ENCODE measurements at places on chromosomes 2 and 18.

- no peak for DNase-seq
Observed at GRCh38 chr2:178531168-178531567, 50.9 kb downstream of the PLEKHA3 start.

GRCh38 chr18:52670896-52671295 is 330.9 kb downstream of the DCC start:
- peak; percentile 2 for DNase-seq

- DNase-seq = peak; percentile 22
Observed at GRCh38 chr2:11248-11941, 34.9 kb downstream of the FAM110C start.

GRCh38 chr18:71989616-71990015 is 554.5 kb downstream of the CBLN2 start:
- DNase-seq = no peak

DNA sequence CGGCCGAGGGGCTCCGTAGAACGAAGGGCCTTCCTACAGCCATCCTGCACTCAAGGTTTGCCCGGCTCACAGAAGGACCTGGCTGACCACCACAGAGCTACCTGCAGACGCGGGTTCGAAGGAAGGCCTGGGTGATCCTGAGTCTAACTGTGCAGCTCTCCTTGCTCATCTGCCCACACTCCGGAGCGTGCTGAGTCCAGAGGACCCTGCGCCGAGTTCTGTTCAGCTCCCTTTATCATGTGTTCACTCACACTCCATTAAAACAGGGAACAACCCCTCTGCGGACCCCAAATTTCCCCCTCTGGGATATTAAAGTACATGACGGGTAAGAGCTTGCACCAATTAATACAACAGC is 138.3 kb downstream of the PXDN start:
- no peak for DNase-seq

- no peak for DNase-seq
Observed at GRCh38 chr18:8088626-8089025, 520.6 kb upstream of the RAB12 start.

DNA sequence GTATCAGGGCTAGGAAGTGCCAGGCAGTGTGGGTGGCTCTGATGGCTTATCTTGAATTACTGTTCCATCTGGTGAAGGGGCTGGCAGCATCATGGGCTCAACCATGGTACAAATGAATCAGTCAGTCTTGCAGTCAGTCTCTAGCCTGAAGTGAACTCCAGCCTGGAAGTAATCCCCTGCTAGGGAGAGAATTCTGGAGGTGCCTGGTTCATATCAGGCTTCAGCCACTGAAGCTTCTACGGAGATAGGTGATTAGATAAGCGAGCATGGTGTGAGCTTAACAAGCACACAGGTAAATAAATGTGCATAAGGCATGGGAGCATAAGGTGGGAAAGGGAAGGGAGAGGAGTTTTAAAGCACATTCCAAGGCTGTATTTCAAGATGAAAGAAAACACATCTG is 541.7 kb downstream of the MBD2 start:
- DNase-seq = no peak

GRCh38 chr2:23381084-23381483 is 3.9 kb upstream of the KLHL29 start:
- DNase-seq = peak; percentile 69

GRCh38 chr2:164053021-164053420 is 317.2 kb upstream of the FIGN start:
- DNase-seq = no peak

DNA sequence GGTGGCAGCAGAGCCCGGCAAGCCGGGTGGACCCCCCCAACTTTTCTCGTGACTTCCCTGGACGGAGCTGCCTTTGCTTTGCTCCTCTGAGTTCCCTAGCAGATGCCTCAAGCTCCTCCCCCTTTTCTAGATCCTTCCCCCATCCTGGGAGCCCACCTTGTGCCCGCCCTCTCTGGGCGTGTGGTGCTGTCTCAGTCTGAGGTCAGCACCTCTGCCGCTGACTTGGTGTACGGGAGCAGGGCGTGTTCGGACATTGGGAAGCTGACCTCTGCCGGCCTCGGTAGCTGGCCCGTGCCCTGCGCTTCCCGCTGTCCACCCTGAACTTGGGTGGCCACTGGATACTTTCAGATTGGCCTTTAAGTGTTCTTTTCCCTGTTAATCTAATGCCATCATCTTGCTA is 19.6 kb upstream of the ESPNL start:
- DNase-seq = no peak

GRCh38 chr2:182050333-182051135 is 64.9 kb downstream of the PPP1R1C start:
- no peak for DNase-seq

DNA sequence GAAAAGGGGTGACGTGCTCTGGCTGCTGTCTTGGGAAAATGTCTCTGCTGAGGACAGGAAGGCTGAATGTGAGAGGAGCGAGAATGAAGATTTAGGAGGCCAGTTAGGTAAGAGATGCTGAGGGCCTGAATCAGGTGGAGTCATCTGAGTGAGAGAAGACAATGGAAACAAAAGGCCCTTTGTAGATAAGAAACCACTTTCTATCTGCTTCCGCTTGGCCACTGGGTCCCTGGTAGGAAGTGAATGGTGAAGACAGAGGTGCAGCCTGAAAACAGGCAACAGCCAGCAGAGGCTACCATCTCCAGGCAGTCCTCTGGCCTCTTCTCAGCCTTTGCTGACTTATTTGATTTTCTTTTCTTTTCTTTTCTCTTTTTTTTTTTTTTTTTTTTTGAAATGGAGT is 374.0 kb upstream of the SLC14A2 start:
- no peak for DNase-seq

- no peak for DNase-seq
Observed at GRCh38 chr18:79524181-79525078, 128.7 kb downstream of the NFATC1 start.

GRCh38 chr2:174821628-174822027 is 57.4 kb upstream of the CHRNA1 start:
- no peak for DNase-seq

DNA sequence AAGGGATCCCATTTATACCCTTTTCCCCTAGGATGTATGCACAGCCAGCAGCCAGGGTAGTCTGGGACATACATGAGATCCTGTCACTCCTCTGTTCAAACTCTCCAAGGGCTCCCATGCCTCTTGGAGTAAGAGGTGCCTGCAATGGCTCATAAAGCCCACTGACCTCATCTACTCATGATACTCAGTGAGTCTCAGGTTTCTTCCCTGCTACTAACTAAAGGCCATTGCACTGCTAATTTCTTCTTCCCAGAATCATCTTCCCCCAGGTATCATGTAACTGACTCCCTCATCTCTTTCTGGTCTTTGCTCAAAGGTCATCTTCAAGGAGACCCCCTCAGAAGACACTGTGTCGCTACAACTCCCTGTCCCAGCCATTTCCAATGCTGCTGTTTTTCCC is 68.2 kb downstream of the CCBE1 start:
- no peak for DNase-seq

DNA sequence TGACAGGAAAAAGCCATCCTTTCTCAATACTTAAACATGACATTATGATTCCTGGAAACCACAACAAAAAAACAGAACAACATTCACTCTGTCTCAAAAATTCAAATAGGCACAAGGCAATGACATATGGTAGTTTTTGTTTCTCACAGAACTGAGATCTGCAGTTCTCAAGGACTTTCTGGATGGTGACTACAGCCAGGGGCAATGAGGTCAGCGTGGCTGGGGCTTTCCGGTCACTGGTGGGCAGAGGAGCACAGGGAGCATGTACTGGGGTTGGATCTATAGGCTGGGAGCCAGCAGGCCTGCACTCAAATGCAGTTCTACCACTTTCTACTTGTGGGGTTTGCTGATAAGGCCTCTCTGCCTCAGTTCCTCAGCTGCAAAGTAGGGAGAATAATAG is 72.0 kb downstream of the CTAGE1 start:
- DNase-seq = no peak

DNA sequence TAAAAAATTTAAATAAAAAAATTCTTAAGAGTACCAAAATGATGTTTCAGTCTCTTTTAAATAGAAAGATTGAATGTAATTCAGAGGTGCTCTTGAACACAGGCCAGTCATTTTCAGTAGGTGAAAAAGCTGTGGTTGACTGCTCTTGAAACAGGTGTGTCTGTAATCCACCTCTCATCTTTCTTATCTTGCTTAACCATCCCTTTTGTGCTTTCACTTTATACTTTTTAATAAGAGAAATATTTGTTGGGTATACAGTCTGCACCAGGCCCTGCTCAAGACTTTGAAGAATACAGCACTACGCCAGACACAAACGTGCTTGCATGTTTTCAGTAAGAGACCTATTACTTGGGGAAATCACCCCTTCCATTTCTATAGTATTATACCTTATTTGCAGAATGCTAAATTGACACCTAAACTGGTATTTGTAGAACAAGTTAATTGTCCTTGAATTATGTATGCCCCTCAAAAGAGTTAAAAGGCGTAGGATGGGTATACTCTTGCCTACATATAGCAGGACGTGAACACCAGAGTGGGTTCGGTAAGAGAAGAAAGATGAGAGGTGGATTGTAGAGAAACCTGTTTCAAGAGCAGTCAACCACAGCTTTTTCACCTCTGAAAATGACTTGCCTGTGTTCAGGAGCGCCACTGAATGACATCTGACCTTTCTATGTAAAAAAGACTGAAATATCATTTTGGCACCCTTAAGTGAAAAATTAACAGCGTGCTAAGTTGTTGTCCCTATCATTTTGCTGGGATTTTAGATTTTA is 4.0 kb upstream of the RTN4 start:
- no peak for DNase-seq

DNA sequence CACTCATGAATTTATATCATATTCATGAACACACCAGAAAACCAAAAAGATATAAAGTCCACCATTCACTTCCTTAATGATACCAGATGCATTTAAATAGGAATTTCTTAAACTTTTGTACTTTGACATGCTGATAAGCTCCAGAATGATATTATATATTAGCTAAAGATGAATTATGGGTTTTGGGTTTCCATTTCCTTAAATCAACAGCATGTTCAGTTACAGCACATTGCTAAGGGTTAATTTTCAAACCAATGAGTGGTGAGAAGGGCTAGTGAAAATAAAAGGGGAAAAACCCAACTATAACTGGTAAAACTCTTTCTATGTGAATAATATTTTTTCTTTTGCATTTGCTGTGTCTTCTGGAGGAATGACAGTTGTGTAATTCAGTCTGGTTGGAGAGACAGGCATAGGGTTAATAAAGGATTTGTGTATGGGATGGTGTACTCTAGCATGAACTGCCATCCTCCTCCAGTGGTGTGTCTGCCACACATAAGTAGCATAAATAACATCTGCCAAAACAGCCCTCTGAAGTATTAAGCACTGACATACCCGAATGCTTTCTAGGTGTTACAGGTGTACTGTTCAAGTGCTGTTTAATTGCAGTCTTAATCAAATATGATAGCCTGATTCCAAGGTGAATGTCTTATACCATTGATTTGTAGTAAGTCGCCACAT is 19.3 kb upstream of the CPS1 start:
- no peak for DNase-seq

- DNase-seq = no peak
Observed at GRCh38 chr2:1586251-1586922, 157.9 kb downstream of the PXDN start.

DNA sequence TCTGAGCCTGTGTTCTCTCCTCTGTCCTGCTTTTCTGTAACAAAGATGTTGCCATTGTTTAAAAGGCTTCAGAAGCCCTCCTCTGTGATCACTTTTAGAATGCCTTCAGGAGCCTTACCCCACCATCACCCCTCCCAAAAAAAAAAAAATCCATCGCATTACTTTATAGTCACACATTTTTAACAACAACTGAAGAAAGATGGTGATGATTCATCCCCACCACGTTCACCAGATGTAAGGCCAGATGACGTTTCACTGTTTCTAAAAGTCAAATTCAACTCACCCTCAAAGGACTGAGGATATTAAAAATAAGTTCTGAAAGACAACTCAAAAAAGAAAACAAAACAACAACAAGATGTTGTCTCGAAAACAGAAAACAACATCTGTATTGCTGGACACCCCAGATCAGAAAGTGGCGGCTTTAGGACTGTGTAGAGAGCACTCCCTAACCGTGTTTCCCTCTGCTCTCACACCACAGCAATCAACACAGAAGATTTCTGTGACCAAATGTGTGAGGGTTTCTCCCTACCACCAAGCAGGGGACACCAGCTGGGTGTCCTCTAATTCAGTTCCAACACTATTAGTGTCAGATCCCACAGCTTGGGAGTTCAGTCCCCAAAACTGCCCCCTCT is 61.9 kb upstream of the CREB1 start:
- DNase-seq = no peak

DNA sequence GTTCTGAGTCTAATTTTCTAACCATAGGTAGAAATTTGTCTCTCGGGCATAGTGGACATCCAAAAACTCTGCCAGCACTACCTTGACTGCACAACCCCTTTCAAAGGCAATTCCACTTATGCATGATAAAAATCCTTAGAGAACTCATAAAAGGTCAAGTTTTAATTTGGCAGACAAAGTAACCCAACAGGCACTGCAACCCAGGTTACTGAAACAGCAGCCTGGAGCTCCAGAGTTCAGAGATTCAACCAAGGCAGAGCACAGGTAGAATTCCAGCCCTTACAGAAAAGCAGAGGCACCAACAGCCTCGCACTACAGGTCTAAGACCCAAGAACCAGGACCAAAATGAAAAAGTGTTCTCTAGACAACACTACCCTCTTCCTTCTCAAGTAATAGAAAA is 1.8 kb downstream of the DTNB start:
- no peak for DNase-seq

DNA sequence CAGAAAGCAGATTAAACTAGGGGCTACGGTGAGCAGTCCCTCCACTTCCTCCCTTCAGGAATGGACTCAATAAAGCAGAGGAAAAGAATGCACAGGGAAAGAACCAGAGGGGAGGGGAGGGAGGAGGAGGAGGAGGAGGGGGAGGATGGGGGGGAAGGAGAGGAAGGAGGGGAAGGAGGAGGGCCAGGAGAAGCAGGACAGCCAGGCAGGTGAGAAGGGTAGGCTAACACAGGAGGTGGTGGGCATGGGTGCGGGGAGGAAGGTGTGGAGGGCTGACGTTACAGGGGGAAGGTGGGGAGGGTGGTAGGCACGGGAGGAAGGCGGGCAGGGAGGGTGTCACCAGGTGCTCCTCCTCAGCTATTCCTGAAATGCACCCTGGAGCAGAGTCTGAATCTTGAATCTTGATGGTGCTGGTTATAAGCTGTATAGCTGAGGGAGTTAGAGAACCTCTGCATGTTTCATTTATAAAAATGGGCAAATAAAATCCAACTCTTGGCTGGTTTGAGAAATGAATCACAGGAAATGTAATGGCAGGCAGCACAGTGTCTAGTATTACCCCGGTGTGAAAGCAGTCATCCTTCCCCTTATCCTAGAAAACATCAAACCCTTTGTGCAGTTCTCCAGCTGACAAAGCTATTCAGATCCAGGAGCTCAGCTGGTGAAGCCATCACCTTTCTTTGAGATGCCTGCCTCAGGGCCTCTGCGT is 3.4 kb downstream of the TMEM18 start:
- DNase-seq = no peak

GRCh38 chr2:228503731-228504130 is 322.2 kb upstream of the SPHKAP start:
- no peak for DNase-seq
